ENCODE measurements at places on chromosomes 12 and 14.

DNA sequence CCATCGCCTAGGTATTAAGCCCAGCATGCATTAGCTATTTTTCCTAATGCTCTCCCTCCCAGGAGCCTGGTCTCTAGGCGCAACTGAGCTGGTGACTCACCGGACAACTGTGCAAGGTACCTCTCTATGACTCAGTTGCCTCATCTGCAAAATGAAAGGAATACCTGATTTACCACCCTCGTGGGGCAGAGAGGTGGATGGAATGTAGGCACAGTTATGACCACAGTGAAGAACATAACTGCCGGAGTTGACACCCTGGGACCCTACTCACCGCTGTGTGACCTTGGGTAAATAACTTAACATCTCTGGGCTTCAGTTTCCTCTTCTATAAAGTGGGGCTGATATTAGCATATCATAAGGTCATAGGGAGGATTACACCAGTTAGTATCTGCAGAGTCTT, 22.6 kb downstream of the BCL11B start:
- DNase-seq, result no peak

GRCh38 chr14:34465069-34465859, 3.2 kb upstream of the SPTSSA start:
- DNase-seq, result no peak

GRCh38 chr12:92292016-92292415, 146.4 kb upstream of the BTG1 start:
- no peak for DNase-seq

GRCh38 chr12:49327368-49327767, 4.3 kb downstream of the TROAP start:
- no peak for DNase-seq

DNA sequence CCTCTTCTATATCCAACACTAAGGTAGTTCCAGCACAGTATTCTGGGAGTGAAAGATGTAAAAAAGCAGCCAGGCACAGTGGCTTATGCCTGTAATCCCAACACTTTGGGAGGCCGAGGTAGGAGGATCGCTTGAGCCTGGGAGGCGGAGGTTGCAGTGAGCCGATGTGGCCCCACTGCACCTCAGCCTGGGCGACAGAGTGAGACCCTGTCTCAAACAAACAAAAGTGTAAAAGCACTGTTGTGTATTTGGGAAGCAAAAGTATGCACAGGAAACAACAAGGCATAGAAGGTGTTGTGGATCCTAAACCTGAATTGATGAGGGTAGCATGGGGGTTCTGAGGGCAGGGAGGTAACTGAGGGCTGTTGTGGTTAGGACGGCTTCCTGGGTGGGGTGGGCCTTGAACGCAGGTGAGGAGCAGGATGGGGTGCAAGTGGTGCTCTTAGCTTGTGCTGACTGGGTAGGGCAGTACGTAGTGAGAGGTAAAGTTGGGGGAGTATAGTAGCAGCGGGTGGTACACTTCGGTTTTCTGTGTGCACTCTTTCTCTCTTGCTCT, 64.2 kb downstream of the RASSF3 start:
- DNase-seq, result no peak

- no peak for DNase-seq
Measured at GRCh38 chr12:76247026-76247646, 101.1 kb downstream of the BBS10 start.

- DNase-seq, result no peak
Measured at GRCh38 chr14:37862263-37862662, 266.8 kb downstream of the TTC6 start.

GRCh38 chr14:65377576-65377975, 35.0 kb upstream of the FUT8 start:
- DNase-seq, result no peak

- DNase-seq, result no peak
Measured at GRCh38 chr12:57381693-57382220, 49.1 kb downstream of the R3HDM2 start.

- DNase-seq, result no peak
Measured at GRCh38 chr12:121167232-121167820, 34.6 kb downstream of the P2RX7 start.

- DNase-seq, result no peak
Measured at GRCh38 chr12:39375206-39375808, 67.6 kb downstream of the KIF21A start.

DNA sequence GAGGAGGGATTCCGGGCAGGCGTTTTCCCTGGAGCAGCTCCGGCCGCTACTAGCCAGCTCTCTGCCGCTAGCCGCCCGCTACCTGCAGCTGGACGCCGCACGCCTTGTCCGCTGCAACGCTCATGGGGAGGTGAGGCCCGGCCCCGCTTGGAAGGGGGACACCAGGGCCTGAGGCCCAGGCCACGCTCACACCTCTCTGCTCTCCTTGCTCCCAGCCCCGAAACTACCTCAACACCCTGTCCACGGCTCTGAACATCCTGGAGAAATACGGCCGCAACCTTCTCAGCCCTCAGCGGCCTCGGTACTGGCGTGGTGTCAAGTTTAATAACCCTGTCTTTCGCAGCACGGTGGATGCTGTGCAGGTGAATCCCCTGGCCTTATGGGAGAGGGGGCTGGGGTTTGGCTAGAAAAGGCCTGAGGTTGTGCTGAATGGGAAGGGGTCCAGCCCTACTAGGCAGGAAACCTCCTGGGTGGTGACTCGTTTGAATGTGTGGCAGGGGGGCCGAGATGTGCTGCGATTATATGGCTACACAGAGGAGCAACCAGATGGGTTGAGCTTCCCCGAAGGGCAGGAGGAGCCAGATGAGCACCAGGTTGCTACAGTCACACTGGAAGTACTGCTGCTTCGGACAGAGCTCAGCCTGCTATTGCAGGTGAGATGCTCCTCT, 597 bp downstream of the RNF31 start:
- DNase-seq, result no peak

GRCh38 chr14:55071870-55072640, 20.6 kb downstream of the MAPK1IP1L start:
- no peak for DNase-seq

DNA sequence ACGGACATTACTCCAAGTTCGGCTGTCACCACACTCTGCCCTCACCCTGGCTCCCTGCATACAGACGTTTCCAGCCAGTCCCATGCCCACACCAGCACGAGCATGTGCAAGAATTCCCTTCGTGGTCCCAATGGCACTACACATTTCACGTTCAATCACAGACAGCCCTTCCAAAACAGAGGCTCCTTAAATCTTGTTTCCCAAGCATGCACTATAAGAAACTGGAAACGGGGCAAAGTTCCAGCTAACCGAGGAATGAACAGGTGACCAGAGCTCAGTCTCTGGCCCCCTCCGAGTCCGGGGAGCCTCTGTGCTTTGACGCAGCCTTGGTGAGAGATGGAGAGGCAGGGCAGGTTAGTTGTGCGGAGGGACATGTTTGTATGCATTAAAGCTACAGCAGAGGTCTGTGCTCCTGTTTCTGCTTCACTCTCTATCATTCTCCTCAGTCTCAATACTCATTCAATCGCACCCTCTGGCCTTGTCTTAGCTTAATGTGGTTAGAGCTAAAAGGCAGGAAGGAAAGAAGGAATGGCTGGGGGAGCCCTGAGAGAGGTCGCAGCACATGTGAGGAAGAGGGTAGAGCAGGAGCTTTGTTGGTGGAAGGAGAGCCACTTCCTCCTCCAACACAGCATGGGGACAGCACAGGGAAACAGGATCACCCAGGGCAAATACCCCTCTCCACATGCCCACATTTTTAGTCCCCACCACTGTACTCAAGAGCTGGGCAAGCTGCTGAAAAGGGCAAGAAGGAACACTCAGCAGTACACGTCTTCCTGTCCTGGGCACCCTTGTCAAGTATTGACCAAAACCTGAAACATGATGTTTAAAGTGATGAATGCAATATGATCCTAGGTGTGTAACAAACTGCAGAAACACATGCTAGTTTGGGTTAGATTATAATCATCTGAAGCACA, 12.2 kb upstream of the SELPLG start:
- DNase-seq, result no peak

DNA sequence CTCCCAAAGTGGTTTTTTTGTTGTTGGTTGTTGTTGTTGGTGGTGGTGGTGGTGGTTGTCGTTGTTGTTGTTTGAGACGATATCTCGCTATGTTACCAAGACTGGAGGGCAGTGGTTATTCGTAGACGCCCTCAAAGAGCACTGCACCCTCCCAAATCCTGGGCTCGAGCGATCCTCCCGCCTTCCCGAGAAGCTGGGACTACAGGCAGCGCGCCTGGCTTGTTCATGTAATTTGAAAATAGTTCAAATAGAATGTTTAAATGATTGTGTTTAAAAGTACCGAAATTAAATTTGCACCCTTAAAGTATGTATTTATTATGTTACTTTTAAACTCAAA, 439 bp upstream of the ANAPC5 start:
- no peak for DNase-seq

Measured in stimulated activated CD4-positive, alpha-beta T cell treated with anti-CD3 and anti-CD28 coated beads, Interleukin-12 subunit alpha, Interleukin-12 subunit beta, amount 100 ng/mL, for 4 hours (primary cell).